H4 (cell line): ENCODE measurements at places on chromosomes 7 and 10.

GRCh38 chr7:64890761-64891362 lies 12.2 kb upstream of the ZNF273 start:
- DNase-seq: peak; percentile 42

- DNase-seq: no peak
Measured at GRCh38 chr10:88281592-88282347, 301.3 kb downstream of the RNLS start.

GRCh38 chr10:6301488-6302075 lies 98.8 kb downstream of the PFKFB3 start:
- no peak for DNase-seq

DNA sequence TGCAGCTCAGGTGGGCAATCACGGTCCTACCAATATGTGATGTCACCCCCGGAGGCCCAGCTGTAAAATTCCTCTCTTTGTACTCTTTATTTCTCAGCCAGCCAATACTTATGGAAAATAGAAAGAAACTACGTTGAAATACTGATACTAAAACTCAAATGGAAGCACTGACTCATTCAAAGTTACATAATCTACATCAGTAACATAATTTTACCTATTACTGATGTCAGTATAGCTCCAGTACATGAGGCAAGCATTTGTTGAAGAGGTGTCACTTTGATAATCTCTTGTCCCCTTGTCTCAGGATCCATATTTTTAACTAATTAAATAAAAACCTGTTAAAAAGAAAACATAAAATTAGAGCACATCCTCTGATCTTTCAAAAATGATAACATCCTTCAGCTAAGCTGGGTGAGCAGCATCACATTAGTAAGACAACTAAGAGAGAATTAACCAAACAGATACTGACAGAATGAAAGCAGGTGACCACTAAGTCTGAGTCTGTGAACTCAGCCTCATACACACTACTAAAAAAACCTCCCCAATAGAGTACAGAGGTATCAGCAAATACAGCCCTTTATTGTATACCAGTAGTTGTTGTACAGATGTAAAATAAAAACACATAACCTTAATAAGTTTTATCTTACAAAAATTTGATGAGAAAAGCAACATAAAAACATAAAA lies 17.6 kb downstream of the SLC25A40 start:
- DNase-seq: no peak

DNA sequence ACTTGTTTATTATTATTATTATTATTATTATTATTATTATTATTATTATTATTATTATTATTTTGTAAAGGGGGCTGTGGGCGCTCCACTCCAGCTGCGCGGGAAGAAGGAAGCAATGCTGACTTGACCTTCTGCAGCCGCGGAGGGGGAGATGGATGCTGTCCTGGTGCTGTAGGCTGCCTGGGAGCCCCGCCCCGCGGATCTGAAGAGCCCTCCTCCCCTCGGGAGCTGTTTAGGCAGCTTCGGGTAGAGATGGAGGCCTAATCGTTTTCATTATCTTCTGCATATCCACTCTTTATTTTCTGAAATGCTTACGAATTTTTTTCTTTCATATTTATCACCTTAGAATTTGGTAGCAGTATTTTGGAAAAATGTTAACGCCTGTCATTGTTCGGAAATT lies 101.2 kb upstream of the KLF6 start:
- DNase-seq: no peak

GRCh38 chr10:26799342-26799741 lies 61.4 kb downstream of the ABI1 start:
- DNase-seq: no peak

- no peak for DNase-seq
Measured at GRCh38 chr10:77175631-77176222, 461.9 kb downstream of the KCNMA1 start.

GRCh38 chr7:116041615-116042014 lies 11.1 kb upstream of the TFEC start:
- no peak for DNase-seq

- no peak for DNase-seq
Measured at GRCh38 chr10:110387983-110388686, 83.4 kb upstream of the SMNDC1 start.

DNA sequence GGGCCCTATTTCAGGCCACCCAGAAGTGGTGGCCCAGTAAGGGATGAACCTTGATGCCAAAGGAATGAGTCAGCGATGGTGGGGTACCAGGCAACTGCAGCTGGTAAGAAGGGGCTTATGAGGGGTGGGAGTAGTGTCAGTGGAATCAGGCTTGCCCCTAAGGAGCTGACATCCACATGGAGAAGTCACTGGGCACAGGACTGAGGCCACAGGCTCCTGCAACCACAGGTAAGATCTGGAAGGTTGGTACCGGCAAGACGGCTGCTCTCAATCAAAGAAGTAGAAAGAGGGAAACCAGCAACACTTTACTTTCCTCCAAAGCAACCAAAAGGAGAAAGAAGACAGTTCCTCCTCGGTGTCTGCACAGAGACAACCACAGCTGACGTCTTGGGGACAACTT lies 2.5 kb downstream of the GCK start:
- DNase-seq: no peak

- DNase-seq: peak; percentile 84
Measured at GRCh38 chr7:95476904-95477594, 8.7 kb upstream of the ASB4 start.

- DNase-seq: no peak
Measured at GRCh38 chr7:22979251-22979650, 34.7 kb downstream of the HYCC1 start.

- DNase-seq: no peak
Measured at GRCh38 chr10:1398626-1399410, 338.5 kb downstream of the ADARB2 start.

DNA sequence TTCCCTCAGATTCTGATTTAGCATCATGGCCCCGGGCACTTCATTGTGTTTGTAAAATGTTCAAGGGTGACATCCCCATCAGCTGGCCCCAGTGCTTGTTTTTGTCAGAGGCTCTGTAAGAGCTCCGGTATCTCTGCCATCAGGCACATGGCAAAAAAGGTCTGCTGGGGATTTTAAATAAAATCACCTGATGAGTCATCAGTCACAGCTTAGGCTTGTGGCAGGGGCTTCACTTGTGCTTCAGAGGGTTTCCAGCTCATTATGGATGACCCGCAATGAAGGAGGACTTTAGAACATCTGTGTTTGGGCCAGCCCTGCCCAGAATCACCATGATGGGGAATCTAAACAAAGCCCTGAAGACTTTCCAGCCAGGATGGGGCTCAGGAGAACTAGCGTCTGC lies 259.9 kb downstream of the ZEB1 start:
- no peak for DNase-seq

DNA sequence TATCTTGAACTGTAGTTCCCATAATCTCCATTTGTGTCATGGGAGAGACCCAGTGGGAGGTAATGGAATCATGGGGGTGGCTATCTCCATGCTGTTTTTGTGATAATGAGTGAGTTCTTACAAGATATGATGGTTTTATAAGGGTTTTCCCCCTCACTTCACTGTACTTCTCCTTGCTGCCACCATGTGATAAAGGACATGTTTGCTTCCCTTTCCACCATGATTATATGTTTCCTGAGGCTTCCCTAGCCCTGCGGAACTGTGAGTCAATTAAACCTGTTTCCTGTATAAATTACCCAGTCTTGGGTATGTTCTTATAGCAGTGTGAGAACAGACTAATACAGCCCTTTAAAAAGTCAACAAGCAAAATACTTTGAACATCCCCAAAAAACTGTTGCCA lies 427.7 kb downstream of the HTR7 start:
- no peak for DNase-seq

GRCh38 chr7:144568233-144568632 lies 164.7 kb upstream of the NOBOX start:
- no peak for DNase-seq

DNA sequence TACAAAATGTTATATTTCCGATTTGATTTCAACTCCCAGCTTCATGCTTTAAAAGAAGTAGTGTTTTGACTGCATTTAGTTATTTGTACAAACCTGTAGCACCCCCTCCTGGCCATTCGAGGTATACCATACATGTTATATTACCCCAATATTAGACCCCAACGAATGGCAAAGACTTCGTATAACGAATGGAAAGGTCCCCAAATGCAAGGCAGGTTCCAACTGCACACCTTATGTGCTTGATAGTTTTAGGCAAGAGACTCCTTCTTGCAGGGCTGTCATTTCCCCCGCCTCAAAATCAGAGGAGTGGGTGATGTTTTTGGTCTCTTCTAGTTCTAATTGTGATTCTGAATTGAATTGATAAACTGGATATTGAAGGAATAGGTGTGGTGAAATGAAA lies 101.1 kb upstream of the TARP start:
- peak; percentile 57 for DNase-seq

- no peak for DNase-seq
Measured at GRCh38 chr10:7478727-7479457, 68.1 kb upstream of the SFMBT2 start.

GRCh38 chr10:31359979-31360378 lies 41.0 kb downstream of the ZEB1 start:
- no peak for DNase-seq

GRCh38 chr7:25250386-25250785 lies 22.1 kb upstream of the NPVF start:
- no peak for DNase-seq

DNA sequence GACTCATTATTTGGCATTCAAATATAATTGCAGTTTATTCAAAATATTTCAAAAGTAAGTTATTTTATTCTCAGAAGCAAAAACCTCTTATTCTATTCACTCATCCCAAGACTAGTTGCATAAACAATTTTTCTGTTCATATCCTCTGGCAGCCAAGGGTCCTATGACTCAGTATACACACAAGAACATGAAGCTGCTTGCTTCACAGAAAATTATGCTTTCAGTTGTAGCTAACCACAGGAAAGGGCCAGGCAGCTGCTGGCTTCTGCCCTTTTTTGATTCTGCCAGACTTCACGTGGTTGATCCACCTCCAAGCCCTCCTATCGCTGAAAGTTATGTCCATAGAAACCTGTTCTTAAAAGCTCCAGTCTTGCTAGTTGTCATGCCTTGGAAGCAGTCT lies 108.8 kb downstream of the ABCA13 start:
- DNase-seq: peak; percentile 34

- DNase-seq: no peak
Measured at GRCh38 chr10:15624401-15625196, 95.1 kb downstream of the ITGA8 start.

- DNase-seq: no peak
Measured at GRCh38 chr7:70439651-70440050, 692.3 kb upstream of the GALNT17 start.

- no peak for DNase-seq
Measured at GRCh38 chr10:82409671-82410070, 534.7 kb downstream of the NRG3 start.

GRCh38 chr10:9823268-9823930 lies 1194.3 kb upstream of the CELF2 start:
- DNase-seq: no peak

GRCh38 chr7:129875745-129876411 lies 76.9 kb downstream of the UBE2H start:
- peak; percentile 63 for DNase-seq

GRCh38 chr7:4067874-4068273 lies 614.2 kb upstream of the FOXK1 start:
- DNase-seq: no peak

DNA sequence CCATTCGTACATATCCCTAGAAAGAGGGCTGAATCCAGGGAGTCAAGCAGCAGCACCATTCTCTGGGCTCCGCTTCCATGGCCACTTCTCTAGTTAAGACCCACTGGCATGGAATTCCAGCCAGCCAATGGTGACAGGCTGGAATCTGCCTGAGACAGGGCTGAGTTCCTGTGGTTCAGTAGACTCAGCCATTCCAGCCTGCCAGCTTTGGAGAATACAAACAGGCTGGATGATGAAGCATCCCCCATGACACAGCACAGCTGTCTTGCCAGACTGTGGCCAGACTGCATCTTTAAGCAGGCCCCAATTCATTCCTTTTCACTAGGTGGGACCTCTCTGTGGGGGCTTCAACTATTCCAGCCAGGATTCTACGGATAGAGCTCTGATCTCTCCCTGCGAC lies 329.6 kb downstream of the XPNPEP1 start:
- no peak for DNase-seq

DNA sequence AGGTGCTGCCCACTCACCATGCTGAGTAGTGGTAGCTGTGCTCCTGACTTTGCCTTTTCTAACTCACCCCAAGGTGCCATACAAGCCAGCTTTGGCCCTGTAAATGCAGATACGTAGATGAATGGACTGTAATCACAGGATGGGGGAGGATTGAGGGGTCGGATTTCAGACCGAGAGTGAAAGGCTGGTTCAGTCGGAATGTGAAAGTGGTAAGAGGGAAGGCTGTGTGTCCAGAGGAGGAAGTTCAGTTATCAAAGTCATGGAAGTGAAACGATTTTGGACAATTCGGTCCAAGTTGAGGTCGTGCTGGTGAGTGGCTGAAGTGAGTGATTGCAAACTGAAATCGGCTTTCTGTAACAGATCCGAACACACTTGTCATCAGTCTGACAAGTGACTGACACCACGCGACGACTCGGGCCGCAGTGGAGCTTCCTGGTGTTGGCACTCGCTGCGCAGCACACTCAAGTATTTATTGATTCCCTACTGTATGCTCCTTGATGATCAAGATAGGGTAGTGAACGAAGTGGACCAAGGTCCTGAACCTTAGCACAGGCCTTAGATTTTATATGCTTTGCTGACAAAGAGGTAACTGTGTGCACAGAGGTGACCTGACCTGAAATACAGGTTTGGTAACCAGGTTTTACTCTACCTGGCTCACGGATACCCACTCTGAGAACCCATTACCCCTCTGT lies 10.5 kb downstream of the ZNF282 start:
- no peak for DNase-seq

- DNase-seq: no peak
Measured at GRCh38 chr7:138690495-138690894, 10.7 kb downstream of the SVOPL start.

- no peak for DNase-seq
Measured at GRCh38 chr7:155244675-155245074, 53.0 kb upstream of the INSIG1 start.

DNA sequence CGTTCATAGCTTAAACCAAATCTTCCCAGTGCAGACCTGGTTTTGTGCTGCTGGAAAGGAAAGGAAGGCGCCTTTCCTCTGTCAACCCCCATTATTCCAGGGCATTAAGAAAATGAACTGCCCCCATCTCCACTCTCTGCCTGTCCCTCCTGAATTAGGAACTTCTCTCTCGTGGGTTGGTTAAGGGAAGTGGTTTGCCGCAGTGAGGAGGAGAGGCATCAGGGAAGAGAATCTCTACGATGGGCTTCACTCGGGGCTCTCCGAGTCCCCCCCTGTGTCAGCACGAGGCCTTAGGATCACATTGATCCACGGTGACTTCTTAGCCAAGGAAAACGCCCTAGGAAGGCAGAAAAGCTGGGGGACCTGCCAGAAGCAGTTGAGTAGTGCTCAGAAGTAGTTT lies 53.9 kb upstream of the LYZL2 start:
- no peak for DNase-seq
